H54 (cell line): ENCODE measurements at places on chromosomes 12 and 14.

- no peak for DNase-seq
Measured at GRCh38 chr14:35134329-35135123, 12.2 kb downstream of the PRORP start.

- DNase-seq: no peak
Measured at GRCh38 chr12:25241167-25242020, 9.3 kb downstream of the KRAS start.

GRCh38 chr12:53222806-53223261 is 9.2 kb downstream of the RARG start:
- no peak for DNase-seq

DNA sequence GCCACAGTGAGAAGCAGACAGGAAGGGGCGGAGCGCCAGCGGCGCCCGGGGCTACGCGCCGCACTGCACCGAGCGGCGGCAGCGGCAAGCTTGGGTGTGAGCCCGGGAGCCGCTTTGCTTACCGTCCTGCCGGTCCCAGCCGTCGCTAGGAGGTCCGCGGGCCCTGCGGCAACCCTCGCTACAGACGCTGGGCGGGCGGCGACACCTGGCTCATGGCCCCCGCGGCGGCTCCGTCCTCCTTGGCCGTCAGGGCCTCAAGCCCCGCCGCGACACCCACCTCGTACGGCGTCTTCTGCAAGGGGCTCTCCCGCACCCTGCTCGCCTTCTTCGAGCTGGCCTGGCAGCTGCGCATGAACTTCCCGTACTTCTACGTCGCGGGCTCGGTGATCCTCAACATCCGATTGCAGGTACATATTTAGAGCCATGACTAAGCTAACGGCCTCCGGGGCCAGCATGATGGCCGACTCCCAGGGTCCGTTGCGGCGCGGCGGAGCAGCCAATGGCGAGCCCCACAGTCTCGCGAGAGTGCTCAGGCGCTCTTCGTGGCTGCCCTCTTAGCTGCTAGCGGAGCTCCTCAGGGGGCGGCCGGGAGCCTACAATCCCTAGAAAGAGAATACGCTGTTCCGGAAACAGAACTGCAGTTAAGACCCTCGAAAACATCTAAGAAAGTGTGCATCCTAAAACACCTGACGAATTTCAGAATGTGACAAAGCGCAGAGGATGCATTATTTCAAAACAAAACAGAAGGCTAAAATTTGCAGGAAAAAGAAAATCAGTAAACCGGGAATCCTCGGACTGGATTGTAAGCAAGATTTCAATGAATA is at the start of gene SMIM10L1:
Gene SMIM10L1 (plus strand): TSS at position 50 of the 824 bp plus-strand sequence. CDS start 163 bp downstream, at position 213.
- peak; percentile 78 for DNase-seq

DNA sequence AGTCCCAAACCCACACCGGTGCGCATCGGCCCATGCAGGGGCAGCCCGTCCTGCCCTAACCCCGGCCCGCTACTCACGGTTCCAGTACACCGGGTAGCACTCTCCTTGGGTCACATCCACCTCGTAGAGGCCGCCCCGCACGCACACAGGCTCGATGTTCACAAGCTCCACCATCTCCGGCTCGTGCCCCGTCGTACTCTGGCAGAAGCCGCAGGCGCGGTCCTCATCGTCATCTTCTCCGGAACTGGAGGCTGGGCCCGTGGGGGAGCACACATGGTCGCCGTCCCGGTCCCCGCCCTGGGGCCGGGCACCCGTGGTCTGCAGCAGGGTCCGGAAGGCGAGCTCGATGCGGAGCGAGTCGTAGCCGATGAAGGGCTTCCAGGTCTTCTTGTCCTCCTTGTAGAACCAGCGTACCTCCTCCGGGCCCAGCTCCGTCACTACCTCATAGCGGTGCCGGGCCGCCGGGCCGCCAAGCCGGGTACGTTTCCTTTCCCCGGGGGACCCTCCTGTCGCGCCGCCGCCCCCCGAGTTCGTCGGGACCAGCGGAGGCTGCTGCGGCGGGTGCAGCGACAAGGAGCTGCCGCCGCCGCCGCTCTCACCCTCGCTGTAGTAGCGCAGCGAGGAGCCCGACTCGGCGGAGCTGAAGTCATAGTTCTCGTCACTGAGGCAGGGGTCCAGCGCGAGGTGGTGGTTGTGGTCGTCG is 788 bp downstream of the DDHD1 start:
- DNase-seq: peak; percentile 13

- DNase-seq: no peak
Measured at GRCh38 chr12:32508626-32509025, 109.3 kb downstream of the FGD4 start.

DNA sequence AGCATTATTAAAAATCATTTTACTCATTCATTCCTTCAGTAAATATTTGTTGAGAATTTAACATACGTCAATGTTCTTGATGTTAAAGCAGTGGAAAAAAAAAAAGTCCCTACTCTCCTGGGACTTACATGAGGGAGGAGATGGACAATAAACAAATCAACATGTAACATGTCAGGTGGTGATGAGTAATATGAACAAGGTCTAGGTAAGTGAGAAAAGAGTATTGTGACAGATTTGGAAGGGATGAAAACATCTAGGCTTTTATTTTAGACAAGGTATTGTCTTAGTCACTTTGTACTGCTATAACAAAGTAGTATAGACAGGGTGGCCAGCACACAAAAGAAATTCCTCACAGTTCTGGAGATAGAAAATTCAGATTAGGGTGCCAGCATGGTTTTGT is 167.2 kb downstream of the FSCB start:
- no peak for DNase-seq

GRCh38 chr14:97524589-97525319 is 727.6 kb downstream of the VRK1 start:
- DNase-seq: no peak

DNA sequence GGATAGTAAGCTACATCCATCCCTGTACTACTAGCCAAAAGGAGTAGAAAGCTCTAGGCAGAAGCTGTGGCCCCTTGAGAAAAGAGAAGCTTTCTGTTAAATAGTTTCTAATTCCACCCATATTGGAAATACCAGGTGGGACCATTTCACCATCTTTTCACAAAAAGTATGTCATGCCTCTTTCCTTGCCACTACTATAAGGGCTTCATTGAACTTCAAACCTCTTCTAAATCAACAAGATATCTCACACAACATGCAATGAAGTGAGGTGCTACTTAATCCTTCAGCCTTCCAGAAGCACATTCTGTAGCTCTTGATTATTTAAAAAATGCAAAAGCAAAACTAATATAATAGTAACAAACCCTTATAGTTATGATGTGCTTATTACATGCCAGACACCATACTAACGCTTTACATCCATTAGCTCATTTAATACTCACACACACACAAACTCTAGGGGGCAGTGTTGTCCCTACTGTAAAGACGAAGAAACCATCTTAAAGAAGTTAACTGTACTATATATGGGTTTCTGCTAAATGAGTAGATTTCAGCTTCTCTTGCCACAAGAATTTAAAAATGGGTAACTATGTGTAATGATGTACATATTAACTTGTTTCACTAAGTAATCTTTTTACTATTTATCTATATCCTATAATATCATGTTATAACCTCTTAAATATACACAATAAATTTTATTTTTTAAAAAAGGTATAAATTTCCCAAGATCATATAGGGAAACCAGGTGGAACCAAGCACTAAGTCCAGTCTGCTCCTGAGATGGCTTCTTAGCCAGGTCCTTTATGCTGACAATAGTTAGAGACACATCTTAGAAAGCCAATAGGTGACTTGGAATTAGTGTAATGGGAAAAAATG is 124.4 kb downstream of the RPS29 start:
- no peak for DNase-seq

DNA sequence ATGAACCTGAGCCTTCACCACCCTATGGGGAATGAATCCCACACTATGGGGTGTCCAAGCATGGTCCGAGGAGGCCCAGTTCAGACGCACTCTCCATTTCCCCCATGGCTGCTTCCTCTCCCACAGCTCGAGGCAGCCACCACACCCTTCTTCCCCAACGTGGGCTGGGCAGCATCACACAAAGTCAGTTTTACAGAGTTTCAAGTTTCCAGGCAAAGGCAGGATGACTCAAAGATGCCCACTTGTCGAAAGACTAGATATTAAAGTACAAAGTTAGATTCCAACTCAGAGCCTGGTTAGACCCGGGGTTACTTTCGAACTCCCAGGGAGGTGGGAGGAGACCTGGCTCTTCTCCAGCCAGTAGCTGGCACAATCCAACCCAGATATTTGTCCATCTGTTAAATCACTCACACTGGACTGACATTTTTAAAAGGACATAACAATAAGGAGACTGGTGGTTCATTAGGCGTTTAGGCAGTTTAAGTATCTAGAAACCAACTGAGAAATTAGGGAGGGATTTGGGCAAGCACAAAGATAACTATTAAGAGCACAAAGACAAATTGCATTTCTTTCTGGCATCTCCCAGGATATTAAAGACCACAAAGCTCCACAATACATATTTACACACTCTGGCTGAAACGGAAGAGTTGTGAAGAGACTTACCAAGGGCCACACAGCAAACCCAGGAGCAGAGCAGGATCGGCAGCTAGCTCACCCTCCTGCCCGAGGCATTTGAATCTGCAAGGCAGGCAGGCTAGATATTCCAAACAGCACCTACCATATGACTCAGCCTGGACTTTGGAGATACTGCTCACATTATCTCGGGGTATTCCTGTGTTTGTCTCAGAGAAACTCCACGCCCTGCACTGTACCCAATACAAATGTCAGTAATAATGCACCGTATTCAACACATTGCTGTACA is 34.8 kb downstream of the TMCC3 start:
- DNase-seq: peak; percentile 28

DNA sequence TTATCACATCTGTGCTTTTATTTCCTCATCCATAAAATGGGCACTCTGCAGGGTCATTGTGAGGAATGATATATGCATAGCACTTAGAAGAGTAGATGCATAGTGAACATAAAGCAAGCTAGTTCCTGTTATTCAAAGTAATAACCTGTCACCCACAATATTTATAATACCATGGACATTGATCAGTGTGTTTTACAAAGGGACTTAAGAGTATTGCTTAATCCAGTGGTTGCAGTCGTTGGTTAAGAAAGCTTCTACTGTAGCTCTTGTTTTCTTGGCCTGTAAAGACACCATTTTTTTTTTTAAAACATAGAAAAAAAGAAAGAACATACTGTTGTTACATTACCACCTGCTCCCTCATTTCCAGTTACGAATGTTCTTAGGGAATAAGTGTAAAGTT is 13.1 kb downstream of the METAP2 start:
- no peak for DNase-seq

GRCh38 chr12:90959032-90959431 is 4.1 kb upstream of the CCER1 start:
- no peak for DNase-seq

DNA sequence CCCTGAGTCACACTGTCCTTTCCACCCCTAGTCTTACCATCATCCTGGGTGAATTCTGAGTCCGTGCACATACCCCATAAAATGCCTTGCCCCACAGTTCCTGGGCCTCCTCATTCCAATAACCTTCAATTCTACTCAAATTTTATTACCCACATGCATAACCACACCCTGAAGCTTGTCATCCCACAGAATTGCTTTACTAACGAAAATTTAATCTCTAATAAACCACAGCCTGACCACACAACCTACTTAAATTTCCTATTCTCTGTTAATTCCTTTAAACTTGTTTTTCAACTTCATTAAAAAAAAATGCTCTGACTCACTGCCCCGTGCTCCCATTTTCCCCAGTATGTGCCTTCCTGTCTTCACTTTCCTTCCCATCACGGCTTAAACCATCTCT is 205.9 kb downstream of the PHLDA1 start:
- DNase-seq: peak; percentile 3

GRCh38 chr12:54033106-54033979 is 493 bp downstream of the HOXC5 start:
- peak; percentile 74 for DNase-seq

- DNase-seq: no peak
Measured at GRCh38 chr12:15427913-15428312, 105.6 kb downstream of the PTPRO start.

- no peak for DNase-seq
Measured at GRCh38 chr14:61746881-61747280, 15.3 kb upstream of the SNAPC1 start.

GRCh38 chr14:69615496-69616407 is 4.4 kb downstream of the SUSD6 start:
- no peak for DNase-seq

- peak; percentile 30 for DNase-seq
Measured at GRCh38 chr12:10190558-10191388, 11.9 kb downstream of the TMEM52B start.

- DNase-seq: no peak
Measured at GRCh38 chr14:36513451-36514277, 6.4 kb downstream of the NKX2-1 start.
